Stimulated activated CD8-positive, alpha-beta memory T cell treated with anti-CD3 and anti-CD28 coated beads, Interleukin-7, amount 100 ng/mL, for 48 hours (primary cell): ENCODE measurements at places on chromosomes 11 and 22.

DNA sequence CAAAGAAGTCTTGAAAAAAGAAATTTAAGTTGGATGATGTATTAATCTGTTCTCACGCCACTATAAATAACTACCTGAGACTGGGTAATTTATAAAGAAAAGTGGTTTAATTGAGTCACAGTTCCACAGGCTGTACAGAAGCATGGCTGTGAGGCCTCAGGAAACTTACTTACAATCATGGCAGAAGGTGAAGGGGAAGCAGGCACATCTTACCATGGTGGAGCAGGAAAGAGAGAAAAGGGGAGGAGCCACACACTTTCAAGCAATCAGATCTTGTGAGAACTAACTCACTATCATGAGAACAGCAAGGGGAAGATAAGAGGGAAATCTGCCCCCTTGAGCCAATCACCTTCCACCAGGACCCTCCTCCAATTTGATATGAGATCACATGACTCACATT lies 65.7 kb upstream of the AMOTL1 start:
- DNase-seq = no peak

DNA sequence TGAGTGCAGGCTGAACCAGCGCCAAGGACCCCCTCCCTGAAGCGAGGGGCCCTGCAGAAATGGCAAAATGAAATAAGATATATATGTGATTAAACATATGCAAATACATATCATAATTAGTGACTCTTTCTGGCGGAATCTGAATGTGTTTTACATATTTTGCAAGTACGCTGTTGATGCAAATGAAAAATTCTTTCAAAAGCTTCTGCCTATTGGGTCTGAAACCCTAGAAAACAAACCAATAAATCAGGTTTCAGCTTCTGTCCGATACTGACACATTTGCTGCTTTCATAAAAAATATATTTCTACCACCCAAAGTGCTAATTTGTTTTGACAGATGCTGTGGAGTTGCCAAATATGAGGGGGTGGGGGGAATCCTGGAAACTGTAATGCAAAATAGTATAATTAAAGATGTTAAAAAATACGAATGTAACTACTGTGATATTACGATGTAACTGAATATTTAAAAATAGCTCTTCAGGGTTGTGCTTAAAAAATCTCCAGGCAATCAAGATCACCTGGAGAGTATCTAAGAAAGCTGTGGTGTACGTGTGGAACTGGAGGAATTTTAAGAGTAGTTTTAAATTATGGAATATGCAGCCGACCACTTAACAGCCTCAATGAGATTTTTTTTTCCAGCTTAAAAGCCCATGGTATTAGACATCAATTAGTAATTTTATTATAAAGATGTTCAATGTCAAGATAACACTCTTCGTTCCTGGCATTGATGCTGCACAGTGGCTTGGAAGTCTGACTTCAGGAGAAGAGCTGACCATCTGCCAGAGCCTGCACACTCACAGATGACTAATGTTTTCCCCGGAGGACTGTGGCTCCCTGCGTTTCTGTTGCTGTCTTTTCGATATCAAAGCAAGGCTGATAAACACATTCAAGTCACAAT lies 122.2 kb upstream of the RCN1 start:
- no peak for DNase-seq

DNA sequence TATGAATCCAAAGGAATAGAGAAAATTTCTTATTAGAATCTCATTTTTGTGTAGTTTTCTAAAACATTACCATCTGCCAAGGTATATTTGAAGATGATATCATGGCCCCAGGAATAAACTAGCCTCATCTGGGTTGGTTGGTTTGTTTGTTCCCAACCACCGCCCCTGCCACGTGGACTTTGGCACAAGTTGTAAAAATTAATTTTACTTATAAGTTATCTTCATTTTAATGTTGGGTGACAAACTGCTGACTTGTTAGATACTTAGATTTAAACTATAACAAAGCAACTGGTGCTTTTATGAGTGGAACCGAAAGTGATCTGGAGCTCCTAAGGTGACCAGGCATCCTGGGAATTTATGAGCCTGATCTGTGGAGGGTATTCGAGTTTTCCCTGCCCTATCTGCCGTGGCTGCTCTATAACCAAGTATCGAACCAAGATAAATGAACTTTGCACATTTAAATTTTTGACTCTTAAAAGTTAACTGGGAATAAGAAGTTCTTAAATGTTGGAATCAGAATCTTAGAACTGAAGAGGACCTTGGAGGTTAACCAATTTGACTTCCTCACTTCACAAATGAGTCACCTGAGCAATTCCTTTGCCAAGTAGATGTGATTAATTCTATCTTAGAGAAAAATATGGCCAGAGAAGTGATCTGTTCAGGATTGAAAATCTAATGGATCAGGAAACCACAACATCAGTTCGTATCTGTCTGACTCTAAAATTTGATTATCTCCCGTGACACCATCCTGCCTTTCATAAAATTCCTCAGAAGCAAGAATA lies 129.1 kb upstream of the ARHGAP42 start:
- no peak for DNase-seq

GRCh38 chr11:35721651-35722282 lies 59.2 kb downstream of the TRIM44 start:
- DNase-seq = no peak

DNA sequence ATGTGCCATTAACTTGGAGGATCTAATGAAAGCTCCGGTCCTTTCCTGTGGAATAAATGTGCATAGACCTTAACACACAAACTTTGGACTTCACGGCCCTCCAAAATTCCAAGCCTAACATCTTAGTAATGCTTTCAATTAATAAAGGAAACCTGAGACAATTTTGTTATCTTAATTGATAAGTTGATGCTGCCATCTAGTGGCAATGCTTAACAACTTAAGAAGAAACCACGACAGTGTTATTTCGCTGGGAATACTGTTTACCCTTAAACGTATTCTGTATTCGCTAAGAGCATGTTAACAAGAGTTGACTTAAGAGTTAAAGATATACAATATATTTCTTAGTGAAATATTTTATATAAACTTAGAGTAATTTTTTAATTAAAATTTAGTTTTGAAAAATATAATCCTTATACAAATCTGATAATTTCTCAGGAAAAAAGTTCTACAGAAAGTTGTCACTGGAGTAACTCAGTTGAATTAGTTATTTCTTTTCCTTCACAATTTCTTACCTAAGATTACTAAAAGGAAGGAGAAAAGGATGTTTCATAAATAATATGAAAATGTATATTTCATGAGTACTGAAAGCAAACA lies 35.0 kb upstream of the OR9G4 start:
- no peak for DNase-seq

- DNase-seq = no peak
Measured at GRCh38 chr11:33055375-33055774, 16.0 kb downstream of the TCP11L1 start.

- DNase-seq = no peak
Measured at GRCh38 chr11:3950996-3951660, 95.7 kb downstream of the STIM1 start.

GRCh38 chr22:46280999-46281623 lies 13.3 kb downstream of the TTC38 start:
- DNase-seq = no peak

DNA sequence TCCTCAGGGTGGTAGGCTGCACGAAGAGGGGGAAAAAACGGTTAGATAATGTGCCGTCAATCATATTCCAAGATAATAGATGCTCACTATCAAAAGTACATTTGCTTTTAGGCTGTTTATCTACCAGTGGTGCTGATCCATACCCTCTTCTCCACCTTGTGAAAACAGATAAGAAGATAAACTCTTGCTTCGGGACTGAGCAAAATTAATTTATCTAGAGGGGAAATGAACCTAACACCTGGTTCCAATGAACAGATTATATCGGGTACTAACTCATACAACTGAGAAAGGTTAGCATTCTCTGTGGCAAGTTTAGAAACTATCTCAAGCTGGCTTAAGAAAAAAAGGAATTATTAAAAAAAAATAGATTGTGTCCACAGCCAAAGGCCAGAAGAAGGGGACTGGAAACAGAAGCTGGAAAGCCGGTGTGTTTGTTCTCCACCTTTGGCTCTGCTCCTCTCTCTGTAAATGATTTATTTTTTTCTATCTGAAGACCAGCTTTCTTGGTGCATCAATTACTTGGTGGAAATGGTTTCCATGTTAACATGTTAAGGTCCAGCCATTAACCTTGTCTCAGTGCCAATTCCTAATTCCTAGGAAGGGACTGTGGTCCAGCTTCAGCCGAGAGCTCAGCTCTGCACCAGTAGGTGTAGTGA lies 55.8 kb downstream of the SC5D start:
- no peak for DNase-seq
